ENCODE measurements at places on chromosomes 12 and 14.

- DNase-seq = peak; percentile 11
Observed at GRCh38 chr14:54000341-54000811, 43.8 kb upstream of the BMP4 start.

GRCh38 chr12:106732890-106733289 lies 41.6 kb upstream of the RIC8B start:
- no peak for DNase-seq

DNA sequence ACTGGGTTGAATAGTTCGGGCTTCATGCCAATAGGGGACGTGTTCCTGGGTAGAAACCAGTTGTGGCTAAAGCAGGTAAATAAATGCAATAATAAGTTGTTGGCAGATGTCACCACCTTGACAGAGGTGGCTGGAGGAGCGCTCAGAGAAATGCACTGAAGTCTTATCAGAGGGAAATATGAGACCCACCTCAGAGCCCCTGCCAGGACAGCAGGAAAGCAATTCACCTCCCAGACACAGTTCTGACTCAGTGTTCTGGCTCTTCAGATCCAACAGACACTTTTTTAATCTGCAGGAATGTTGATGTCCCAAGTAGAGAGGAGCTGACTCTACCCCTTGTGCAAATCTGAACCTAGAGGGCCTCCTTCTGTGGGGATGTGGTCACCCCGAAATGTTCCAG lies 687.1 kb upstream of the FBXO33 start:
- peak; percentile 1 for DNase-seq

- DNase-seq = no peak
Observed at GRCh38 chr14:81557146-81557545, 23.5 kb upstream of the SEL1L start.

All from MG63 (cell line).